Astrocyte (in vitro differentiated cells and primary cell): ENCODE measurements at places on chromosomes 4 and X. TPM values are rescaled to one million over a fixed set of nuclear protein-coding genes. Genes with fewer than 3 reads are reported as not detected.

- H3K27ac ChIP-seq = no peak overlapping the region
- no peak overlapping the region for H3K4me3 ChIP-seq
- no peak for DNase-seq
Measured at GRCh38 chr4:2060611-2061185, 1.6 kb downstream of the NAT8L start.

GRCh38 chrX:54509400-54509799, 13.4 kb upstream of the FGD1 start:
- H3K4me3 ChIP-seq = no peak overlapping the region
- no peaks in the 10 kb centered on the region for H3K36me3 ChIP-seq
- H3K27ac ChIP-seq = no peak overlapping the region
- H3K4me1 ChIP-seq = no peaks in the 10 kb centered on the region
- peak; percentile 11 for DNase-seq

DNA sequence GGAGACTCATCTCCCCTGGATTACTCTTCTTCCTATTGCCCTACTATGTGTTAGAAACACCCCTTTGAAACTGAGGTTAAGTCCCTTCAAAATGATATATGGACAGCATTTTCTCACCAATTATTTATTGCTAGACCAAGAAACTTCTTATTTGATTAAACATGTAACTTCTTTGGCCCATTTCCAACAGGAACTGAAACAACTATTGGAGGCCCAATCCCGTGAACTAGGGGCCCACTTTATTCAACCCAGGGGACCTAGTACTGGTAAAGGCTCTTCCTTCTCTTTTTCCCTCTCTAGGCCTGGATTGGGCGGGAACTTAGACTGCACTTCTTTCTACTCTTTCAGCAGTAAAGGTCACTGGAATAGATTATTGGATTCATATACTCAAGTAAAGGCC, 16.7 kb upstream of the COL25A1 start:
- no peak for DNase-seq
- no peaks in the 10 kb centered on the region for H3K27me3 ChIP-seq
- no peak overlapping the region for H3K27ac ChIP-seq

The NEXMIF gene
- 0.48 TPM in 2 replicates for total RNA-seq

The GABRE gene
- total RNA-seq = 1.3 and 1.8 TPM in 2 replicates

GRCh38 chr4:103853627-103854026, 133.8 kb upstream of the TACR3 start:
- no peaks in the 10 kb centered on the region for H3K4me1 ChIP-seq
- no peak overlapping the region for H3K27ac ChIP-seq
- H3K27me3 ChIP-seq = no peaks in the 10 kb centered on the region
- no peaks in the 10 kb centered on the region for H3K36me3 ChIP-seq
- DNase-seq = no peak

GRCh38 chrX:150365051-150365989, 2.2 kb downstream of the MAMLD1 start:
- peak overlapping the region; percentile 90 for H3K27ac ChIP-seq
- no peaks in the 10 kb centered on the region for H3K36me3 ChIP-seq
- DNase-seq = peak; percentile 37

The UGT2B10 gene
- total RNA-seq = not detected in 2 replicates

GRCh38 chr4:150139297-150139865, 61.1 kb downstream of the DCLK2 start:
- no peak overlapping the region for H3K4me3 ChIP-seq
- DNase-seq = peak; percentile 83
- no peak overlapping the region for H3K27ac ChIP-seq
- H3K36me3 ChIP-seq = no peaks in the 10 kb centered on the region
- H3K4me1 ChIP-seq = peaks cover 27% of the 10 kb centered on the region

DNA sequence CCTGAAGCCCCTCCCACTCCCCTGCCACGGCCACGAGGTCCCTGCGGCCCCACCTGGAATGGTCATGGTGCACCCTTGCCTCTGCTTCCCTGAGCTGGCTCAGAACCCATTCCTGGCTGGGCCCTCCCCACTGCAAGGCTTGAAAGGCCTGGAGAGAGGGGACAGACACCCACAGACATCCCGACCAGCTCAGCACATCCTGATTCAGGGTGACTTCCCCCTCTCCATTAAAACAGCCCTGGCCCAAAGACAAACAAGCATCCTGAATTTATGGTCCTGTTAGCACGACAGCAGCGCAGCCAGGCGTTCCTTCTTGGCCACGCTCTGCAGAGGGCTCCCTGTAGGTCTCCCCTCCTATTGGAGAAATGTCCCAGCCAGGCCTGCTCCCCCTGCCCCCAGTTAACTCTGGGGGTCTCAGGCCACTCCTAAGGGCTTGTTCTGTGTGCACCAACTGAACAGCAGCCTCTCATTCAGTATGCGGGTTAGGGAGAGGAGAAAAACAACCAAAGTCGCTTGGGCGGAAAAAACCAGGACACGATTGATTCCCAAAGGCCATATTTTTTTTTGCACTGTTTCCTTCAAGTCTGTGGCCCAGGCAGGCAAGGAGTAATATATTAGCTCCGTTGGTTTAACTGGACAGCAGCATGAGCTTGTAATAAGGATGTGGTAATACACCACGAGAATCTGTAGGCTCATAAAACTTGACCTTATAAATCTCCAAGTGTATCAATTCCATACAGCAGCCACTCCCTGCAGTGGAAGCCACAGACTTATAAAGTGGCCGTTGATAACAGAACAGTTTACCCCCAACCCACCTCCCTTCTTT, 106.7 kb upstream of the MSX1 start:
- DNase-seq = no peak
- H3K36me3 ChIP-seq = no peaks in the 10 kb centered on the region
- H3K4me3 ChIP-seq = no peak overlapping the region

The MAGEA3 gene
- 0.36 and 0.58 TPM in 2 replicates for total RNA-seq

GRCh38 chr4:6724421-6725111, 8.6 kb downstream of the BLOC1S4 start:
- H3K36me3 ChIP-seq = no peaks in the 10 kb centered on the region
- no peak overlapping the region for H3K4me3 ChIP-seq
- peaks cover 23% of the 10 kb centered on the region for H3K4me1 ChIP-seq
- no peak overlapping the region for H3K27ac ChIP-seq

The NWD2 gene
- total RNA-seq = not detected in 2 replicates

GRCh38 chr4:173564461-173564860, 34.4 kb upstream of the HAND2 start:
- no peaks in the 10 kb centered on the region for H3K36me3 ChIP-seq
- no peak for DNase-seq
- H3K27ac ChIP-seq = no peak overlapping the region

GRCh38 chr4:26239801-26240200, 81.0 kb upstream of the RBPJ start:
- no peaks in the 10 kb centered on the region for H3K27me3 ChIP-seq
- peaks cover 12% of the 10 kb centered on the region for H3K4me1 ChIP-seq
- no peak for DNase-seq
- no peak overlapping the region for H3K27ac ChIP-seq
- H3K36me3 ChIP-seq = no peaks in the 10 kb centered on the region

GRCh38 chr4:141410839-141411238, 190.1 kb downstream of the ZNF330 start:
- no peak for DNase-seq
- H3K36me3 ChIP-seq = no peaks in the 10 kb centered on the region
- H3K4me1 ChIP-seq = no peaks in the 10 kb centered on the region

DNA sequence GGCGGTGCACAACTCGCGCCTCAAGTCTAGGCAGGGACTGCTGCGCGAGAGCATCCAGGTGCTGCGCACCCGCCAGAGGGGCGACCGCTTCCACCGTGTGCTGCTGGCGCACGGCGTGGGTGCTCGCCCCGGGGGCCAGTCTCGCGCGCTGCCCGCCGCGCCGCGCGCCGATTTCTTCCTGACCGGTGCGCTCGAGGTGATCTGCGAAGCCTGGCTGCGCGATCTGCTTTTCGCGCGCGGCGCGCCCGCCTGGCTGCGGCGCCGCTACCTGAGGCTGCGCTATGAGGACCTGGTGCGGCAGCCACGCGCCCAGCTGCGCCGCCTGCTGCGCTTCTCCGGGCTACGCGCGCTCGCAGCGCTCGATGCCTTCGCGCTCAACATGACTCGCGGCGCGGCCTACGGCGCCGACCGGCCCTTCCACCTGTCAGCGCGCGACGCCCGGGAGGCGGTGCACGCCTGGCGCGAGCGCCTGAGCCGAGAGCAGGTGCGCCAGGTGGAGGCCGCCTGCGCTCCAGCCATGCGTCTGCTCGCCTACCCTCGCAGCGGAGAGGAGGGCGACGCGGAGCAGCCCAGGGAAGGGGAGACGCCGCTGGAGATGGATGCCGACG, 1.3 kb downstream of the CHST7 start:
- no peak overlapping the region for H3K27ac ChIP-seq
- H3K36me3 ChIP-seq = no peaks in the 10 kb centered on the region
- peaks cover 18% of the 10 kb centered on the region for H3K4me1 ChIP-seq
- peak overlapping the region; percentile 62 for H3K4me3 ChIP-seq
- no peaks in the 10 kb centered on the region for H3K27me3 ChIP-seq
- no peak for DNase-seq

DNA sequence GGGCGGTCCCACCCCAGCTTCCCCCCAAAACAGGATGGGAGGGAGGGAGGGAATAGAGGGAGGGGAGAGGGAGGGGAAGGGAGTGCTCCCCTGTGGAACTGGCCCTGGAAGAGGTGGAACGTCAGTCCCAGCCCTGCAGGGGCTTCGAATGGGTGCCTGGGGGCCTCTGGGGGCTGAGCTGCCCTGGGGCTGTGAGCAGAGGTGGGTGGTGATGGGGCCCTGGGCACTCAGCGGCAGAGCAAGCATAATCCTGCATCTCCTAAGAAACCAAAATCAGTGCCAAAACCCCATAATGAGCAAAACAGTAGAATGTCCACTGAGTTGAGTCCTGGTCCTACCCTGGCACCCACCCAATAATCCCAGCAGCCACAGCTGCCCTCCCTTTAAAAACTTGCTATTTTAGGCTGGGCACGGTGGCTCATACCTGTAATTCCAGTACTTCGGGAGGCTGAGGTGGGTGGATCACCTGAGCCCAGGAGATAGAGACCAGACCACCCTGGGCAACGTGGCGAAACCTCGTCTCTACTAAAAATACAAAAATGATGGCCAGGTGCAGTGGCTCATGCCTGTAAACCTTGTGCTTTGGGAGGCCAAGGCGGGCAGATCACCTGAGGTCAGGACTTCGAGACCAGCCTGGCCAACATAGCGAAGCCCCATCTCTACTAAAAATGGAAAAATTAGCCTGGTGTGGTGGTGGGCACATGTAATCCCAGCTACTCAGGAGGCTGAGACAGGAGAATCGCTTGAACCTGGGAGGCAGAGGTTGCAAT, 11.1 kb downstream of the DOK7 start:
- DNase-seq = no peak
- H3K4me3 ChIP-seq = no peak overlapping the region
- H3K27ac ChIP-seq = no peak overlapping the region
- H3K36me3 ChIP-seq = no peaks in the 10 kb centered on the region

DNA sequence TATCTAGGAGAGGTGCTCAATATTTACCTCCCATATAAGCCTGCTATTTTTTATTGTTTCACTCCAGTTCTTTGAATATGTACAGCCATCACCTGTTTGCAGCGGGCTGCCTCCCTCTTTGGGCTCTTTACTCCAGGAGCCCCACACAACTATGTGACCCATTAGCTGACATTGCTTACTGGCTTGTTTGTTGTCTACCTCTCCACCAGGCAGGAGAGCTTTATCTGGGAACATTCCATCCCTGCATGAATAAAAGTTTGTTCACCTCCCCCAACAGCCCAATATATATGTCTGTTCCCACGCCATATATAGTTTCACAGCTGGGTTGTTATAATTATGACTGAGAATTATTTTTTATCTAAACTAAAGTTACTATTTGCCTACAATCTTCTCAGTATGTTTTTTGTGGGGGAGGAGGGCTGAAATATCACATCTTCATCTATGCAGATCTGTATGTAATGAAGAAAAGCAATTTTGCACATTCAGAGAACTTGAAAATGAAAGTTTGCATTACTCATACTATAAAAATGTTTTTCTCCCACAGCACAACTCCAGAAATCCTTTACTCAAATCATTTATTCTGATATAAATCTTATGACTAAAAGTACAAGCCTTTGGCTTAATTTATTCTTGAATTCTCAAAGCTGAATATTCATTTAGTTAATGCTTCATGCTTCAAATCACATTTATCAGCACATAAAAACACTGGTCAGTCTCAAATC, 61.2 kb upstream of the DAPP1 start:
- H3K27ac ChIP-seq = no peak overlapping the region
- H3K4me3 ChIP-seq = no peak overlapping the region
- H3K27me3 ChIP-seq = no peaks in the 10 kb centered on the region
- no peaks in the 10 kb centered on the region for H3K36me3 ChIP-seq
- peak; percentile 46 for DNase-seq
- H3K4me1 ChIP-seq = no peaks in the 10 kb centered on the region

- peak; percentile 95 for DNase-seq
- peak overlapping the region; percentile 81 for H3K27ac ChIP-seq
- peaks cover 27% of the 10 kb centered on the region for H3K4me1 ChIP-seq
- H3K27me3 ChIP-seq = no peaks in the 10 kb centered on the region
- H3K4me3 ChIP-seq = no peak overlapping the region
Measured at GRCh38 chr4:141645611-141646340, 9.4 kb downstream of the IL15 start.

DNA sequence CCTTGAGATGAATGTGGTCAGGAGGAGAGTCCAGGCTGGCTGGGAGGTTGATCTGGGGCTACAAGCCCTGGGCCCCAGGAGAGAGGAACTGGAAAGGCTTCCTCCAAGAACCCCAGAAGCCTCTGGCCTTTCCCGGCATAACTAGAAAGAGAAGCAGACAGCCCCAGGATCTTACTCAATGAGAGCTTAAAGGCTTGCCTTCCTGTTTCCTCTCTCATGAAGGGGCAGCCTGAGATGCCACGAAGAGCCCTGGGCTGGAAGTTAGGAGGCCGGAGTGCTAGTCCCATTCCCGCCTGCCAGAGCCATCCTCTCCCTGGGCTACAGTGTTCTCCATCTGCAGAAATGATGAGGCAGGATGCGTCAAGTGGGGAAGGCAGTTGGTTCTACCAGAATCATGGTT, 20.1 kb upstream of the XPNPEP2 start:
- H3K27me3 ChIP-seq = peaks cover 2% of the 10 kb centered on the region
- peaks cover 3% of the 10 kb centered on the region for H3K4me1 ChIP-seq
- no peak overlapping the region for H3K27ac ChIP-seq
- no peak for DNase-seq

DNA sequence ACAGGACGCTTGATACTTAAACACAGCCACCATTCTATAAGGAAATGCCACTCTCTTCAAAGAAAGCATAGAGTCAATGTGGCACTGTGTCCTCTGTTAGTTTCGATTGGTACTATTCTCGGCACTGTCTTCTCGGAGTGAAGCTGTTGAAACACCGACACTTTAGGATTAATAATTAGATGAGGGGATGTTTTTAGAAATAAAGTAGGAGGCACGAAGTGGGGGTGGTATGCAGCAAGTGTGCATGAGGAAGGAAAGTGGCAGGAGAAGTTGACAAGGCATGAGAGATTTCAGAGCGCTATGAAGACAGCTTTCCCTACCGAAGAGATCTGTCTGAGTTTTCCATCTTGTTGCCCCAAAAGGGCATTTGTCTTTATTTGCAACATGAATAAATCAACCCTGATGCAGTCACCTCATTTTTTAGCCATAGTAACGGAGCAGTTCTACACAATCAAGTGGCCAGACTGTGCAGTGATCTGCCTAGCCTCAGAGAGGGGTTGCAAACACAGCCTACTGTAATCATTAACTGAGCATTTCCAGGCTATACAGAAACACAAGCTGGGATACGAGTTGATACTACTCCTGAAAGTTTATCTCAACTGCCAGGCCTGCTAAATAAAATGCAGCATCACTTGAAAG, 8.3 kb downstream of the GPRIN3 start:
- H3K27ac ChIP-seq = no peak overlapping the region
- H3K4me1 ChIP-seq = no peaks in the 10 kb centered on the region
- no peak for DNase-seq
- H3K27me3 ChIP-seq = no peaks in the 10 kb centered on the region
- no peak overlapping the region for H3K4me3 ChIP-seq

The HSFX2 gene
- total RNA-seq = 0.24 TPM in 1 of 2 replicates, not detected in the other

The STX18 gene
- 24.0 and 30.6 TPM in 2 replicates for total RNA-seq

The PPP2R2C gene
- 0.72 and 1.1 TPM in 2 replicates for total RNA-seq
